ENCODE measurements at places on chromosomes 5 and 9.
A peak's percentile ranks its signal among the peaks of the same experiment; 100 is the strongest.

GRCh38 chr9:79694208-79694607 is 122.4 kb downstream of the TLE4 start:
- no peak for DNase-seq

DNA sequence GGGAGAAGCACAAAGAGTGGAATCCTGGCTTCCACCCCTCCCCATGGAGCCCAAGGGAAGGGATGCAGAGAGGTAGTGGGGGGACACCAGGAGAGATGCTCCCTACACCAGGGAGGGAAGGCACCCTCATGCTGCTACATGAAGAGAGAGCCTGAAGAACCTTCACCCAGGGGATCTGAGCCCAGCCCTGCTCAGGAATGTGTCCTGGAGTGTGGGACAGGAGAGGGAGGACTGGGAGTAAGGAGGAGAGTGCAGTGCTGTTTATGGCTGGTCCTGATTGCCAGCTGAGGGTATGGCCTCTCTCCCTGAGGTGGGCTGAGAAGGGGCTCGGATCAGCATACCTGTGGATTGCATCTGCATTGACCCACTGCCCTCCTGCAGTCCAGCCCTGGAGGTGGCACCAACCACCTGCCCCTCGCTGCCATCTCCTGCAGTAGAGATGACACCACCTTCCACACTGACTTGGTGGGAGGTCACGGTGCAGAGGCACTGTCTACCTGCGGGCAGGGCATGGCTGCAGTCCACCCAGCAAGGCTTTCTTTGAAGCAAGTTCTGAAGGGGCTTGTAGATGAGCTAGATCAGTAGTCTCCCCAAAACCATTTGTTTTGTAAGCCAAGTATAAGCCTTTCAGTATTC is 114.9 kb upstream of the SLC25A48 start:
- no peak for DNase-seq

- DNase-seq = no peak
Measured at GRCh38 chr5:37776826-37777225, 63.0 kb downstream of the GDNF start.

DNA sequence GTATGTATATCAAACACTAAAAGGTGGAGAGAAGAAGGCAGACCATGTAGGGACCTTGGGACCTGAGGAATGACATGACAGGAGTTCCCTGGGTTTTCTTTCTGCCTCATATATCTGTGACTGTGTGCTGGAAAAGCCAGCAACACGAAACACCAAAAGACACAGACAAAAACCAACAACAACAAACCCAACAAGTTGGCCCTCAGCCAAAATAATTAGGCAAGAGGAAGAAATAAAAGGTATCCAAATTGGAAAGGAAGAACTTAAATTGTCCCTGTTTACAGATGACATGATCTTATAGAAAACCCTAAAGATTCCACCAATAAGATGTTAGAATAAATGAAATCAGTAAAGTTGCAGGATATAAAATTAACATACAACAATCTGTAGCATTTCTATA is 21.7 kb downstream of the ABO start:
- no peak for DNase-seq

- DNase-seq = no peak
Measured at GRCh38 chr9:133702798-133703590, 35.2 kb downstream of the SARDH start.

DNA sequence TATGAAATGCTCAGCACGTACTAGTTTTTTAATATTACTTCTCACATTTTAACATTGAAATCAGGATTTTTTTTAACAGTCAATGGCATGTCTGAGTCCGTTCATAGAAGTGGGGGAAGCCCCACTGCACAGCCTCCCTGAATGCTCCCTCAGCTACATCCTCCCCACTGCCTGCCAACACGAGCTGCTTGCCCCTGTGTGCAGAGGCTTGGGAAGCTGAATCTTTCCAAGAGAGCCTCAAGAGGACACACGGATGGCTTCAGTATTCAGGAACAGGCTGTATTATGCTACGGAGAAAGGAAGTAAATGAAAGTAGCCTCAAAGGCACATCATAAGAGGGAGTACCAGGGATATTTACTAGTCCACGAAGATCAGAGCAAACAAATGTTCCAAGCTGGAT is 248.7 kb downstream of the SPOCK1 start:
- DNase-seq = no peak

DNA sequence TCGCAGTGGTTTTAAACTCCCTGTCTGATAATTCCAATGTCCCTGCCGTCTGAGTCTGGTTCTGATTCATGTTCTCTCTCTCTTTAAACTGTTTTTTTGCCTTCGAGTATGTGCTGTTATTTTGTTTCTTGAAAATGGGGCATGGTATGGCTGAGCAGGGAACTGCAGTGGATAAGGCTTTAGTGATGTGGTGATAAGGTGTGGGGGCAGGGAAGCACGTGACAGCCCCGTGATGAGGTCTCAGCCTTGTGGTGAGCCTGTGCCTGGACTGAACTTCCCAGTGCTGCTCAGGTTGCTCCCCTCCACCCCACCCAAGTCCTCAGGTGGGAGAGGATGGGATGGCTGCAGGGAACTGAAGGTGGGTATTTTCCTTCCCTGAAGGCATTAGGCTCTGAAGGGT is 5.5 kb upstream of the ZNF354B start:
- no peak for DNase-seq

GRCh38 chr5:54705994-54706653 is 188.6 kb downstream of the SNX18 start:
- DNase-seq = peak; percentile 60

GRCh38 chr5:179264053-179264782 is 81.0 kb downstream of the ADAMTS2 start:
- no peak for DNase-seq

GRCh38 chr5:153584126-153584959 is 93.9 kb downstream of the GRIA1 start:
- DNase-seq = no peak

DNA sequence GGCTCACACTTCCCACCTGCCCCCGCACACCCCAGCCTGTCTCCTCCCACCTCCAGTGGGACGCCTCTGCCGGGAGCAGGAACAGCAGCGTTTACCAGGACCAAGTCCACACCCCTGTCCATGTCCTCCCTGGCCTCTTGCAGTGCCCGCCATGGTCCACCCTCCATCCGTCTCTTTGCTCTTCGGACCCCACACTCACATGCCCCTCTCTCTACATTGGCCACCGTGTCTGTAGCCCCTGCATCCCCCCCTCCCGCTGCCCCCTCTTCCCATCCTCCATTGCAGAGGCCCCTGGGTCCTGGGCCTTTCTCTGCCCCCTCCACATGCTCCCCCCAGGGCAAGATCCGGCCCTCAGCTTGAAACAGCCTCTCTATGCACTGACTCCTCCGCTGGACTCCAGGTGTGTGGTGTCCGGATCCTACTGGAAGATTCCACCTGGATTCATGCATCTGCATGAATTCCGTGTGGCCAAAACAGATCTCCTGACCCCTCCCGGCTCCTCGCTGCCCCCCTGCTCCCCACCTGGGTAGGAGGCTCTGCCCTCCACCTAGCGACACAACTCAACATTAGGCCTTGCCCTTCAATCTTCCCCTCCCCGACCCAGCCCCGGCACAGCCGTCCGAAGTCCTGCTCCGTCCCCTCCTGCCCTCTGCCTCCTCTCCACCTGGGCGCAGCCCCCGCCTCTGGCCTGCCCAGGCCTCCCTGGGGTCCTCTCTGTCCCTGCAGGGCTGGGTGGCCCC is 168.5 kb downstream of the OLFM1 start:
- no peak for DNase-seq

- peak; percentile 23 for DNase-seq
Measured at GRCh38 chr5:150438873-150439546, 10.5 kb downstream of the RPS14 start.

GRCh38 chr5:10853154-10853553 is 92.1 kb upstream of the DAP start:
- DNase-seq = peak; percentile 38

DNA sequence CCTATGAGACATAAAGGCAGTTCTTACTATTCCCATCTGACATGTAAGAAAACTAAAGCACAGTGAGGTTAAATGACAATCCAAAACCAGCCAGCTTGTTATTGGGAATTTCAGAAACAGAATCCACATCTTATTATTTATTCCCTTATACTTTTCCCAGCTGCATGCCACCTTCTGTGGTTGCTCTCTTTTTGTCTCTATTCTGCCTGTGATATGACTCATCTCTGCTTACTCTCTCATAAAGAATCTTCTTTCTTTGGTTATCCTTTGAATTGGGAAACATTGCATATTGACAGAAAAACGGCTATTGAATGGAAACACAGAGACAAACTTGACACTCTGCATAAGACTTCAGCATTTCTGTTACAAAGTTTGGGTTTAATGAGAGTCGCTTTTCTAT is 183.2 kb downstream of the TLR4 start:
- DNase-seq = no peak

DNA sequence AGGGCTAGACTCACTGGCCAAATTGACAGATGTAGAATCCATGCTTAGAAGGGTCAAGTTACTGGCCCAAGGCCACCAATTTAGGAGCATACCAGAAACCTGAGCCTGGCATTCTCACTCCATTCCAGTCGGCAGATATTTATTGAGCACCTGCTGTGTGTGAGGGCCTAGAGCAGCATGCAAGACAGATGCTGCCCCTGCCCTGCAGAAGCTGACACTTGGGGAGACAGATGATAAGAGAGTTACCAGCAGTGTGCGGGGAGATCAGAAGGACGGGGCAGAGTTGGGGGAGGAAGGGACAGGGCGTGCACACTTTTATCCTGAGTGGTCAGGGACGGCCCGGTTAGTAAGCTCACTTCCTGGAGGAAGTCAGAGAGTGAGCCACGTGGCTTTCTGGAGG is 111.5 kb upstream of the RAPGEF1 start:
- no peak for DNase-seq

DNA sequence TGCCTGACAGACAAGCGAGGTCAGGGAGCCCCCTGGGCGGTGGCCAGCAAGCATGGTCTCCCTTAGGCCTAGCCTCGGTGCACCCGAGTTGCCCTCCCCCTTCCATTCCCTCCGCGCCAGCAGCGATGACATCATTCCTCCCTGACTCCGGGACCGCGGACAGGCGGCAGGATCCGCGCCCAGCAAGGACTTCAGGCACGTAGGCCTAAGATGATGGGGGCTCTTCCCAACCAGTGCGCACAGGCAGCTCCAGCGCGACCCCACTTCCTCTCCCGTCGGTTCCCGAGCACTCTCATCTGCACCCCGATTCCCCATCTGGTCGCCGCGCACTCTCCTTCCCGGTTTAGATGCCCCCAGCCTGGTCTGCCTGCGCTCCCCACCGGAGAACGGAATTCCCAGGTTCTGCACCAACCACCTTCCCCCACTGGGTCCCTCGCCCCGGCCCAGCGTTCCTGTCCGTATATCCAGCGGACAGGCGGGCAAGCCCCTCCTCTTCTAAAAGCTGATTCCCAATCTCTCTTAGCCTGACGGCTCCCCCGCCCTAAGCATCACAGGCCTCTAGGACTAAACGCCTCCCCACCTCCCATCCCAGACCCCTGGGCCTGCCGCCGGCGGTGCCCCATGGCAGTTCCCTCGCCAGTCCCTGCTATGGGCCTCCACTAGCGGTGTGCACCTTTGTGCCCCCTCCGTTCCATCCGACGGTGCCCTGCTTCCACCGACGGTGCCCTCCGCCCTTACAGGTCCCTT is 931 bp downstream of the FAM219A start:
- peak; percentile 14 for DNase-seq

GRCh38 chr9:93024986-93025630 is 33.4 kb upstream of the SUSD3 start:
- DNase-seq = no peak

DNA sequence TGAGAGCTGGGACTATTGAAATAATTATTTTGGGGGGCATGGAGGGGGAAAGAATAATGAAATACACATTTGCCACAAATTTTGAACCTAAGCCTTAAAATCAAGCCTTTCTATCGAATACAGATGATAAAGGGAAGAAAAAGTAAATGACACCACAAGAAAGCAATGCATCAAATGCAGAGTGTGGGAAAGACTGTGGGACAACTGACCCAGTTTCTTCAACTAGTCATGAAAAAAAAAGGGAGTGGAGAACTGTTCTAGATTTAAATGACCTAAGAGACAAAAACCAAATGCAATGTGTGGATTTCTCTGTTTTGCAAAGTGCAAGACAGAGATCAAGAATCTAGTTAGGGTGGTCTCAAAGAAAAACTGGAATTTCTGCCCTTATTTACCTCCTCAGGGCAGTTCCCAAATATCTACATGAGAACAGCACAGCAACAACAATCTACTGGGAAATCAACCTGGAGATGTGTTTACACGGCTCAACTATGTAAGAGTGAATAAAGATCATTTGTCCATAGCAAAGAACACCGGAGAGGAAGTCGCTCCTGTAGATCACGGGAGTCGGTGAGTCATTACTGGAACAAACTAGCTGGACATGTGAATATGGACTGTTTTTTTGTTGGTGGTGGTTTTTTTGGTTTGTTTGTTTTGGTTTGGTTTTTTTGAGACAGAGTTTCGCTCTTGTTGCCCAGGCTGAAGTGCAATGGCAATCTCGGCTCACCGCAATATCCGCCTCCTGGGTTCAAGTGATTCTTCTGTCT is 145.9 kb downstream of the DROSHA start:
- DNase-seq = no peak

DNA sequence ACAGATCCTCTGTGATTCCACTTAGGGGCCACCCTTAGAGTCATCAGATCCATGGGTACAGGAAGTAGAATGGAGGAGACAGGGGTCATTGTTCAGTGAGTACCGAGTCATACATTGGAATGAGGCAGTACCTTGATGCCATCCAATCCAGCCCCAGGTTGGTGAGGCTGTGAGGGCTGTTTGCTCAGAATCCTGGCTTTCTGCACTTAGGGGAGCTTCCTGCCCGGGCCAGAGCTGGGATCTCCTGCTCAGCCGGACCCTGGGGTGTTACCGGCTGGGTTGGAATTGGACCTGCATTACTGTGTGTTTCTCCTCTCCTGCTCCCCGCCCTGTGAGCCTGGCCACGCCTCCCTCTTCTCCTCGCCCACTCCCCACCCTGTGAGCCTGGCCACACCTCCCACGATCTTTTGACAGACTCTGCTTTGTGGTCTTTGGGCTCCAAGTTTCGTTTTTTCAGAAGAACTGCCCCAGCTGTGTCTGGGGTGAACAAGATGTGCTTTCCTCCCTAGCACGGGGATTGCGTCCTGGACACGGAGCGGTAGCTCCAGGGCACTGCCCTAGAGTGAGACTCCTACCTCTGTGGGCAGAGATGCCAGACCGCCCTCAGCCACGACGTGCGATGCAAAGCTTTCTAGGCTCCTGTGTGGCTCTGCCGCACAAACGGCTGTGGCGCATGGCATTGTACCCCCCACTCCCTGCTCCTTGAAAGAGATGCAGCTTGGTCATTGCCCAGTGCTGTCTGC is 15.4 kb downstream of the TRAF2 start:
- DNase-seq = peak; percentile 65

DNA sequence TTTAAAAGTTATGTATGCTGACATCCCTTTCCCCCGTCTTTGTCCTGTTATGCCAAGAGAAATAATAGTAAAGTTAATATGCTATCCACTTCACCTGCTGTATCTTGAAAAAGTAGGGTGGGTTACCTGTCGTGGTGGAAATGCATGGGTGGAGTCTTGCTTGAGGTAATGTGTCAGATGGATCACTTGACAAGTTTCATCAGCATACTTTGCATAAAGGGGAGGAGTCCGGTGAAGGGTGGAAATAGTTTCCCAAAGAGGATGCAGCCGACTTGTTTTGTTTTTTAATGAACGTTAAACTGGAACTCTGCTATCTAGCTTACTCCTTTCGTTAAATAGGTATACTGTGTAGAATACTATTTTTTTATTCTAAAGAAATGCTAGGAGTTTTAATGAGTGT is 9.0 kb upstream of the DMRT3 start:
- DNase-seq = no peak

Data from suppressor macrophage treated with lipopolysaccharide for 4 hours (primary cell).